ENCODE measurements at places on chromosomes 3 and 15.

DNA sequence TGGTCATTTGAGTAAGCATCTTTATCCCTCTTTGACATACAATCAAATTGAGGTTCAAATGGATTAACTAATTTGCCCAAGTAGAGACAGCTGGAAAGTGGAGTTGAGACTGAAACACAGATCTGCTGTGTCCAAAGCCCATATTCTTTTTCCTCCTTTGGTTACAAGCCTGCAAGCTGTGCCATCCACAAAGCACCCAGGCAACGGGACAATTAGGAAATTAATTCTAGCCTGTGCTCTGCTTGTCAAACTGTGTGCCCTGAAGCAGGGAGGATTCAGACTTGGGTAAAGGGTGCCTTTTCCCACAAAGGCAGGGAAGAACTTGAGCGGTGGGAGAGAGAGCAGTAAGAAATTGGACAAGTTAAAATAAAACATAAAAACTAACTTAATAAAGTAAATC is 127.9 kb downstream of the DTWD1 start:
- DNase-seq = no peak

DNA sequence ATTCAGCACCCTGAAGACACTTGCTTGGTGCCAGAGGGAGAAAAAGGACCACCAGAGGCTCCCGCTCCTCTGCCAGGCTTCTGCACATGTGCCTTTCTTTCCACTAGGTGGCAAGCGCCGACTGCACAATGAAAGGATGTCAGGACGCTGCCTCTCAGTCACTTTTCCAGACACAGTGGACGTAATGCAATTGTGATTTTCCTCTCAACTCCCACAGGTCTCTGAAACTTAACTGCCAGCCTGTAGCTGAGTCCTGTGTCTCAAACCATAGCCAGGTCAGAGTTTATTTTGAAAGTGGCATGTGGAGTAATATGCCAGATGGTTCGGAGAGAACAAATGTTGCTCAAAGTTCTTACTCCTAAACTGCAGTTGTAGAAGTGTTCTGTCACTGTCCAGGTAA is 162.9 kb downstream of the ITPR1 start:
- DNase-seq = no peak

DNA sequence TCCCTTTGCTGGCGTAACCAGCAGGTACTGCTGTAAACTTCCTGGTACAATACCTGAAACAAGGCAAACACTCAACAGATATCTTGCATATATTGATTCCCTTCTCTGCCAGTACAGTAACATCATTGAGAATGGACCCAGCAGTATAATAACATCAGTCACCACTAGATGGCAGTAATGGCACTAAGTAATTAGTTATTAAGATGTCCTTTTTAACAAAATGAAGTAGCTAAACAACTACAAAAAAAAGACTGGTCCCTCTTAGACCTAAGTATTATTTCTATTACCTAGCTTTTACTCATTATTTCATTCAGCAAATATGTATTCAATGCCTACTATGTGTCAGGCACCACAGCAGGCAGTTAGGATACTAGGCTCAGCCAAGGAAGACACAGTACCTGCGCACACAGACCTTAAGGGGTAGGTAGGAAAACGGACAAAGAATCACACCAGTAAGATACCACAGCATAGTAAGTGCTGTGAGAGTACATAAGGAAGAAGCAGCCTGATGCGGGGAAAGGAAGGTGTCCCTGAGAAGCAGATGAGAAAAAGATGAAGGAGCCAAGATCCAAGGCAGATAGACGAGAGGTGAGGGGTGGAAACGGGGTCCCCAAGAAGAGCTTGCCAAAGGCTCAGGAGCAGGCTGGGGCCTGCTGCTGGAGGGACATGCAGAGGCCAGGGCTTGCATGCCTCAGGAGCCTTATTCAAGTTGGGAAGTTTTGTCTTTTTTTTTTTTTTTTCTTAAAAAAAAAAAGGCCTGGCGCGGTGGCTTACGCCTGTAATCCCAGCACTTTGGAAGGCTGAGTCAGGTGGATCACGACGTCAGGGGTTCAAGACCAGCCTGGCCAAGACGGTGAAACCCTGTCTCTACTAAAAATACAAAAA is 102.7 kb upstream of the CHD2 start:
- DNase-seq = no peak

DNA sequence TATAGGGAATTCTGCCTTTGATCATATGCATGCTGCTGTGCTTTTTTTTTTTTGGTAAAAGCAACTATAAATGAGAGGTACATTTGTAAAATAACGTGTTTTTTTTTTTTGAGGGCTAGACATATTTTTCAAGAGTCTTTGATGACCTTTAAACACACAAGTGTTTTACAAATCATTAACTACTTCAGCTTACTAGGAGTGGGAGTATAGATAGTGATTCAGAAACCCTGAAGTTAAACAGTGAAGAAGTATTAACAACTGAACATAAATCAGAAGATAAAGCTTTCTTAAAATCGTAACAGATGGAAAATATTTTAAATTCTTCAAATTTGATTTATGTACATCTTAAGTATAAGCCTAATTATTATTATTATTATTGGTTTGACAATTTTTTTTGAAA is 2.9 kb upstream of the GMNC start:
- DNase-seq = no peak

DNA sequence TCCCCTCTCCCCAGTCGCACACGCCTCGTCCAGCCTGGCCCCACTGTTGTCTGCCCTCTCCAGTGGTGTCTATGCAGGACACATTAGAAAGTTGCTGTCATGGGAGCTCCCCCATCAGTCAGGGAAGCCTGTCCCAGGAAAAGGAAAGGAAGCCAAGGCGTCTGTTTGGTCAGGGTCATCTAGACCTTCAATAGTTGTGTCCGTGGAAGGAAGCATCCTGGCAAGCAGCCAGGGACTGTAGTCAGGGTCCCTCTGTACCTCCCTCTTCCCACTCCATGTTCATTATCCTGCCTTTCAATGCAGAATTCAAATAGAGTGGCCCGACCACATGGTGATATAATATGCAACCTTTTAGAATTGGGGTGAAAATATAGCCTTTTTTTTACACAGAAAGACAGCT is 60.7 kb upstream of the RAB6B start:
- DNase-seq = no peak

DNA sequence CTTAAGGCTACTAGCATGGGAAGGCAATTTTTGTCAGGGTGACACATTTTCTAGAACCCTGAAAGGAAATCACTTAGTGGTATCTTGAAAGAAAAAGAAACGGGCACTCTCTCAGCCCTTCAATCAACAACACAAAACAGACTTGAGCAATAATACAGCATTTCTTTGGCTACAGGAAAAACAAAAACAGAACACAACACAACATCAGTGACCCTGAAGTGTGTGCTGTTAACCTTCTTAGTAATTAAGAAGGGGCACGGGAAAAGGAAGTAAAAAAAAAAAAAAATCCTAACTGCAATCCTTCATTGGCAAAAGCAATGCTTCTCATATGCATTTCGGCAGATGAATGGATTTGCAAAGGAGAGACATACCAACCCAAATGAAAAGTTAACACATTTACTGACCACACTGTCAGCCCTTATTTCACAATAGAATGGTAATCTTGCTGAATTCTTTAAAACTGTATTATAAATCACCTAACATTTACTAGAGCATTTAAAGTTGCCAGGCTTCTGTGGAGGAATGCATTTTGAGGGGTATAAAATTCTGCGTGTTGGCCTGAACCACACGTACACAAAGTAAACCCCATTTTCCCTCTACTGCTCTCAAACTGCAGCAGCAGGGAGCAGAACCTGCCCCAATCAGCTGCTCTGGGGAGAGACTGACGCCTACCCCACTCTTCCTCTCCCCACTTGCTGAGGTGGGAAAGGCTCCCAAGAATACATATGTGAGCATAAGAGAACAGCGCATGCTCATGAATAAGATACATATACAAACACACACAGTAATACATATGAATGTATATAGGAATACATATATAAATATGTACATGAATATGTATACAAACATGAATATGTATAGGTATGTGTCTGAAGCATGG is 198.5 kb downstream of the FOXP1 start:
- DNase-seq = no peak

GRCh38 chr3:106033654-106034053 is 164.8 kb upstream of the CBLB start:
- no peak for DNase-seq

- no peak for DNase-seq
Observed at GRCh38 chr3:192365571-192365970, 361.8 kb downstream of the FGF12 start.

DNA sequence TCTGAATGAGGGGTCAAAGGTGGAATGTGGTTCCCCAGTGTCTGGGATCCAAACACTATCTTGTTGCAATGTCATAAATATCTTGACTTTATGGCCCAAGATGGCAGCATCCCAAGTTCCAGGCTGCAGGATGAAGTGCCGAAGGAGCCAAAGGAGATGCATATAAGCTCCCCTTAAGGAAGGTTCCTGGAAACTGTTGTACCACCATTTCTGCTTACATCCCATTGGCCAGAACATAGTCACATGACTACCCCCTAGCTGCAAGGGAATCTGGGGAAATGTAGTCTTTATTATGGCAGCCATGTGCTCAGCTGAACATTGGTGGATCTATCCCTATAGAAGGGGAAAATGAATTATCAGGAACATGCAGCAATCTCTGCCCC is 54.3 kb downstream of the BDH1 start:
- DNase-seq = no peak

- no peak for DNase-seq
Observed at GRCh38 chr15:29818141-29818540, 4.1 kb downstream of the TJP1 start.

DNA sequence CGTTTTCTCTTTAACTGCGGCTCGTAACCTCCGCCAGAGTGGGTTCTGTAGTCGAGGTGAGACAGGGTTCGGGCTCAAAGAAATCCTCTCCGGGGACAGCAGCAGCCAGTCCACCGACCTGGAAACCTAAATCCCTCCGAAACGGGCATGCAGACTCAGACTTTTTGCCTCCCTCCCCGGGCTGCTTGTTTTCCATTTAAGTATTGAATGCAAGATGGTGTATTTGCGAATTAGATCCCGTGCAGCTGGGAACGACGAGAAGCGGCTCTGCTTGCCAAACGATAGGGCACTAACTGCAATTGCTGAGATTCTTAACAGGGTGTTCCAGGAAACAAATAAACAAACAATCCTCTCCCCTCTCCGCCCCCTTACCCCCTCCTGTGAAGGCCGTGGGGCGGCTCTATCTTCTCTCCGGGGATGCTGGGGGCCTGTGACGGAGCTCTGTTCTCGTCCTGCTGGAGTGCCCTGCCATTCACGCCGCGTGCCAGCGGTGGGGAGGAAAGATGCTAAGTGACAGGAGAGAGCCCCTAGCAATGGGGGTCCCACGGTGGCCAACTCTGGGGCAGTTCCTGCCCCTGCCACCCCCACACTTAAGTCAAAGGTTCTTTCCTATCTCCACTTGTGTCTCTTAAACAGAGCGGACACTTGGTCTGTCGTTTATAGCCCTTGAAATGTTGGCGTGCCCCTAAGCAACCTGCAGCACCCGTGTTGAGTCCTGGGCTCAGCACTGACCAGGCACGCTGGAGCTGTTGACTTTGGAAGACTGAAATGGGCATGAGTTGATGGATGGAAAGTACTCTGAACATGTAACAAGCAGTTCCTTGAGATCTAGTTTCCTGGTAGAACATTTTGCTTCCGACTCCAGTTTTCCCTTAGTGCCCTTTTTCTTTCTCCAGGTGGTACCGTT is 1.3 kb upstream of the ETV5 start:
- no peak for DNase-seq

DNA sequence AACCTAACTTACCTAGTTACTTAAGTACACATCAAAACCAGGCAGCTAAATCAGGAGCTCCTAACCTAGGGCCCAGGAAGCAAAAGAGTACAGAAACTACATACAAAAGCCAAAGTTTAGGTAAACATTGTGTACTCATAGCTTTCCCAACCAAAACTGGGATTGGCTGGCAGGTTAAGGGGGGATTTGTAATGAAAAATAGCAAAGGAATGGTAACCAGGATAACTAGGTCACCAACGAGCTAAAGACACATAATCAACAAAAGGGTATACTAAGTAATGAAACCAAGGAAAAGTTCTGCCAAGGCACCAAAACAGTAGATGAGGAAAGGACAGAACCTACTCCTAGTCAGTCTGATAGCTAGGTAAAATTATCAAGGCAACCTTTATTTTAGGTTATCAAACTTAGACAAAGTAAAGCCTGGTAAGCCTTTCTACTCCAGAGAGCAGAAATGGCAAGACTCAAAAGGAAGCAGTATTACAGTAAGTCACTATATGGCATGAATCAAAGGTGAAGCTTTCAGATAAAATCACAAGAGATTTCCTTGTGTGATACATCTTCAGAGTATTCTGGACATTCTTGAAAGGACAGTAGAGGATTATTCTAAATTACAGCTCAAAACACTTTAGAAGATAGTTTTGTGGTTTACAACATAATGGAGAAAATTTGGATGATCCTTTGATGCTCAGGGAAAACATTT is 10.2 kb downstream of the TRA2B start:
- no peak for DNase-seq

- no peak for DNase-seq
Observed at GRCh38 chr15:63553388-63553791, 43.8 kb upstream of the FBXL22 start.

- no peak for DNase-seq
Observed at GRCh38 chr3:193874512-193874911, 261.4 kb upstream of the HES1 start.

DNA sequence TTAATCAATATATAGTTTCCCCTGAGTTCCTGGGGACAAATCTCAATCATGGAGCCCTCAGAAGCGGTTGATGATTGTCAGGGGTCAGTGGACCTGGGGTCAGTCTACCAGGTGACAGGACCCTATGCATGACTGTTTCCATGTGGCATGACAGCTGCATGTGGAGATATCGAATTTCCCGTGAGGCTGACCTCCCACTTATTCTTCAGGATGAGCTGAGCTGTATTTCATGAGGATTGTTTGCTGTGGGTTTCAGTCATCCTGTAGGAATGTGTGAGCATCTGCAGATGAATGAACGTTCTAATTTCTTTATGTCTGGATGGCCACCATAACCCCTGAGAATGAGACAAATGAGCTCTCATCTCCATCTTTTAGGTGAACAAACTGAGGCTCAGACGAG is 93.0 kb upstream of the HES1 start:
- DNase-seq = no peak

GRCh38 chr3:170368921-170369320 is 11.4 kb downstream of the SKIL start:
- DNase-seq = no peak

GRCh38 chr3:99895131-99895696 is 77.6 kb downstream of the CMSS1 start:
- no peak for DNase-seq

DNA sequence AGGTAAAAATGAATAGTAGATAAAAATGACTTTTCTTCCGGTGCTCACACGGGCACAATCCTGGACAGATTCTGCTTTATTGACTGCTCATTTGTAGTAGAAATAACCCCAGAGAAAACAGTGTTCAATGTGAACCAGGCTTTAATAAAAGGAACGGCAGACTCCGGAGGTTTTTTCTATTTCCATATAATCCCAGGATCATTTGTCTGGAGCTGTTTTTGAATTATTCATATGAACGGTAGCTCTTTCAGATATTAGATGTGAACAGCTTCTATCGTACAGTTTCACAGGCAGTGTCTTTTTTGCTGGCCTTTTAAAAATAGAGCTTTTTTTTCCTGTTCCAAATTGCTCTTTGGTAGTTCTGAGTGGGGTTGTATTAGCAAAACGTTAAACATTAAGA is 347.3 kb downstream of the MFSD1 start:
- no peak for DNase-seq

GRCh38 chr15:89770041-89770440 is 6.1 kb upstream of the MESP2 start:
- no peak for DNase-seq
